ENCODE measurements at places on chromosomes 1 and 21. TPM values are rescaled to one million over a fixed set of nuclear protein-coding genes. Genes with fewer than 3 reads are reported as not detected.

TTC24 gene
- total RNA-seq = not detected

RPE65 gene
- total RNA-seq = 0.14 TPM

GRCh38 chr1:182236651-182237077 lies 154.9 kb downstream of the GLUL start:
- DNase-seq = no peak

DNA sequence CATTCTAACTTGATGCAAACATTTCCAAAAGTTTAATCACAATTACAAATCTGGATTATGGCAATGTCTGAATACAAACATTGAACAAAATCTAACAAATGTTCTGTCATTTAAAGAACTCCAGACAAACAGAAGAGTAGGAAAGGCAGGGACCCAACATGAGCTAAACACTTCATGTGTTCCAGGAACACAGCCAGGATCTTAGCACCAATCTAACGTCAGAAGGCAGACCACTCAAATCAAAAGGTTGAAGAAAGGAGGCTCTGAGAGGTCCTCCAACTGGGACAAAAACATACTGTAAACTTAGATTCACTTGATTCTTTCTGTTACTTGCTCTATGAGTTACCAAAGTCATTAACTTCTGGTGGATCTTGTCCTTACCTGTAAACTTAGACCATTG lies 374.0 kb downstream of the NEGR1 start:
- DNase-seq = no peak

DNA sequence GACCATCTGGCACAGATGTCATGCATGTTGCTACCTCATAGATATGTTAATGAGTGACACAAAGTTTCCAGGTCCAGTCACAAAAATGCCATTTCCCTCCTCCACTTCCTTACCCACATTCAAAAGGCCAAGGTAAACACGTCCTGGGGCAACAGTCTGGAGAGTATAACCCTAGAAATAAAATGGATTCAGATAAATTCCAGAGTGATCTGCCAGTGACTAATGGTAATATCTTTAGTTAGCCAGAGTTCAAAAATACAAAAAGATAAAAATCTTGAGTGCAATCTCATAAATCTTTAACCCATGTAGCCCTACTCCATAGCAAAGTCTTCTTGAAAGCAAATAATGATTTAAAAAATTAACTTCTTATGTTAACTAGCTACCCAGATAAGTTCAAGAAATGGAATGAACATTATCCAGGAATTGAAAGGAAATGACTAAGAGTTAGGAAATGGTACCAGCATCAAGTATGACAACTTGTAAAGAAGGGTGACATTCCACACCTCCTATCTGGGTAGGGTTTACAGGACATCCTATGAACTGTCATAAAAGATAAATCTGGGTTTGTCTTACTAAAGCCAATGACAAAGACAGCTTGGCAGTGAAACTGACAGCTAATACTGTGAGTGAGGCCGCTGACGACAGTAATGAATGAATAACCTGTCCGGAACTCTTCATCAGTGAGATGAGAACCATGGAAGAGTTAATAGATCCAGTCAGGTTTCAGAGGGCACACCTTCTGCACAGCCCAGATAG lies 18.1 kb downstream of the RGS2 start:
- DNase-seq = no peak

DNA sequence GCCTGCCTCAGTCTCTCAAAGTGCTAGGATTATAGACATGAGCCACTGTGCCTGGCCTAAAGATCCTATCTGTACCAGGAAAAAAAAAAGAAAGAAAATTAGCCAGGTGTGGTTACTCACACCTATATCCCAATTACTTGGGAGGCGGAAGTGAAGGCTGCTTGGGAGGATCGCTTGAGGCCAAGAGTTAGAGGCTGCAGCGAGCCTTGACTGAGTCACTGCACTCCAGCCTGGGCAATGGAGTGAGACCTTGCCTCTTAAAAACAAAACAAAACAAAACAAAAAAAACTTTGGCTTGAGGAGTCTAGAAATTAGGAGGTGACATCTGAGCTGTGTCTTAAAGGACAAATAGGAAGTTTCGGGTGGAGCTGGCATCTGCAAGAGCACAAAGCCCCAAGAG lies 38.7 kb upstream of the KIF26B start:
- DNase-seq = no peak

GRCh38 chr1:47940326-47940725 lies 56.9 kb downstream of the TRABD2B start:
- DNase-seq = no peak

DNA sequence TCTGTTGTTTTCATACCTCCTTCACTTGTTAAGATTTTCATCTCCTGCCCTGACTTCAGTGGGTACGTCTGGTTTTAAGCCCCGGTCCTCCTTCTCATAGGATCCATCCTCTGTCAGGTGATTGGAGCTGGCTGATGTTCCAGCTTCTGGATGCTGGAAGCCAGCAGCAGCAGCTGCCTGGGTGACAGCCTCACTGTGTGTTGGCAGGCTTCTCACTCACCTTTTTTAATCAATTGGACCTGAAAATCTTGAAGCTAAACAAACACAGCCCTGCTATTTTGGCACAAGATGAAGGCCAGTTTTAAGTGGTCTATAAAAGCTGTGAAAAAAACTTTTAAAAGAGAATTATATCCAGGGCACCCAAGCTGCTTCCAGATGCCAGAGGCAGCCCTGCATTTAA lies 181.0 kb downstream of the DISC1 start:
- DNase-seq = no peak

DNA sequence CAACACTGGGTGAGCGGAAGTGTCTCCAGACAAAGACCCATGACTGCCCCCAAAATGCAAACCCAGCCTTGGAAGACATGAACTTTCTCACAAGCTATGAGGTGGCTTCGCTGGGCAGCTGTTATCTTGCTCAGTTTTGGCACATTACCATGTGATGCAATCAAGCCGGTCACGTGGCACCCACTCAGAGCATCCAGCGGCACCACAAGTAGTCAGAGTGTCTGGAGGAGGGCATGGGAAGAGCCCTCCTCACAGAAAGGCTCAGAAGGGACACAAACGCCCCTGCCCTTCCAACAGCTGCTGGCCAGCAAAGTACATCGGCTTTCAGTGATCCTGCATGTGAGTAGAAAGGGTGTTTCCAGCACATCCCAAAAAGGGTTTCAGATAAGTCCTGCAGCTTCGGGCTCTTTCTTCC lies 145.5 kb upstream of the IRF2BP2 start:
- no peak for DNase-seq

DNA sequence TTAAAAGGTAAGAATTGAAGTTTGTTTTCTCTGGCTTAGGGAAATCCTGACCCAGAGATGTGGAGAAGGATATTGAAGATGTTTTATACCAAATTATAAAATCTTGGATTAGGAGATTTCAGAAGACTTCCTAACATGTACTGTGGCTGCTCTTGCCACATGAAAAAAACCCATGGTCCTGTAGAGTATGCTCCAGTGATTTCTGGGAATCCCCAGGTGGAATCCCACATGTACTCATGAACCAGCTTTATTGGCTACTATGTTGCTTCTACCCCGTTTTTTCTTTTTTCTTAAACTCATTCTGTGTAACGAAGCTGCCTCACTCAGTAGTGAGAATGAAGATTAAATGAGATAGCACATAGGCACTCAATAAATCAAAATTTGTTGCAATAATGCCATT lies 132.7 kb upstream of the SGIP1 start:
- DNase-seq = no peak

- no peak for DNase-seq
Observed at GRCh38 chr1:38786040-38786436, 73.5 kb downstream of the RRAGC start.

- DNase-seq = no peak
Observed at GRCh38 chr1:246012341-246012740, 494.7 kb downstream of the SMYD3 start.

DNA sequence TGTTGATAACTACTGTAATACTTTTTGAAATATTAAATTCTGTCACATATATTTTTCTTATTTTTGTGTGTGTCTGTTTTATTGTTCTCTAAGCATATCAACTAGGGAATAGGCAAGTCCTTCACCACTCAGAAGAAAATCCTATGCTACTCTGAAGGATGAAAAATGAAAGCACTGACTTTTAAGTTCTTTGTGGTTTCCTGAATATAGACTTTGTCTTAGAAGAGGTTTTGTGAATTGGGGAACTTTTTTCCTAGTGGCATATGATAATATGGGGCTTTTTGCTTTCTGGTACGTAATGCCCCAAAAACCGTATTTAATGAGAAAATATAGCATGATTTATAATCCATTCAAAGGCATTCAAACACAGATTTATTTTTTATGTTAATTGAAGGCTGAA lies 136.0 kb downstream of the SNX7 start:
- no peak for DNase-seq

- no peak for DNase-seq
Observed at GRCh38 chr1:241408170-241408569, 51.2 kb upstream of the RGS7 start.

- no peak for DNase-seq
Observed at GRCh38 chr1:7606096-7606495, 165.0 kb upstream of the VAMP3 start.

- no peak for DNase-seq
Observed at GRCh38 chr1:93757256-93758036, 75.8 kb upstream of the BCAR3 start.

- DNase-seq = no peak
Observed at GRCh38 chr1:74357150-74357549, 122.0 kb downstream of the TNNI3K start.

DNA sequence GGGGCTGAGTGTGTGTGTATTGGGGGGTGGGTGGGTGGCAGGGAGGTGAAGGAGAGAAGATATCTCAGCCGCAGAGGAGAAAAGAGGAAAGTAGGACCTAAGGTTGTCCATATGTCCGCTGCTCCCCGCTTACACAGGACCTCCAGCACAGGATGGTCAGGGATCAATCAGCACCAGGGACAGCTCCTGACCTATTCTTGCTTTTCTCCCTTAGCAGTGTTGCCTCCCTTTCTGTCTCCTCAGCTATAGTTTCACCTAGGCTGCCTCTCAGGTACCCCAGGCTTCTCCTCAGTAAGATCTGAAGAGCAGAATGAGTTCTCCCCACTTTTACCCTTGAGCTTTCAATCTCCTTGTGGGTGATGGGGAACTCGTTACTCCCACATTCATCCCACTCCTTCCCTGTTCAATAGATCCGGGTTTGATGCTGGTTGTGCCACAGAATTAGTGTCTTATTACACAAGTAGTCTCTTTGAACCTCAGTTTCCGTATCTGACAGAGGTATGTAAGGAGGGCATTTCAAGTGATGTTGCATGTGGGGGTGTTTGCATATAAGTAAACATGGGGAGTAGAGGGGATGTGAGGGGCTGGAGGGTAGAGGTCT lies 1.4 kb upstream of the DPH2 start:
- no peak for DNase-seq

DNA sequence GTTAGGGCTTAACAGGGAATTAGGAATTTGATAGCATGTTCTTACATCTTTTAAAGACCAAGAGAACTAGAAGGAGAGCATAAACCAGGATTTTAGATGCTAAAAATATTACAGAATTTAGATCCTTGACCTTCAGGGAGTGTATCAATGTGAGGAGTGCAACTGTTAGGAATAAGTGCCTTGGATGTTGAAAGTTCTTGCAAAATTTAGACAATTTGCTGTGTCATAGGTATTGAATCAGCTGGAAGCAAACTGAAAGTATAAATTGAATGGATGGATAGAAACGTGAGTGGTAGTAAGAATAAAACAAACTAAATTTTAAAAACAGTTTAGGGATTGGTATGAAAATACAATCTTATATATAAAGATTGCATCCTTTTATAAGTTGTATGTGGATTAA lies 27.7 kb downstream of the PPP1R12B start:
- no peak for DNase-seq

DNA sequence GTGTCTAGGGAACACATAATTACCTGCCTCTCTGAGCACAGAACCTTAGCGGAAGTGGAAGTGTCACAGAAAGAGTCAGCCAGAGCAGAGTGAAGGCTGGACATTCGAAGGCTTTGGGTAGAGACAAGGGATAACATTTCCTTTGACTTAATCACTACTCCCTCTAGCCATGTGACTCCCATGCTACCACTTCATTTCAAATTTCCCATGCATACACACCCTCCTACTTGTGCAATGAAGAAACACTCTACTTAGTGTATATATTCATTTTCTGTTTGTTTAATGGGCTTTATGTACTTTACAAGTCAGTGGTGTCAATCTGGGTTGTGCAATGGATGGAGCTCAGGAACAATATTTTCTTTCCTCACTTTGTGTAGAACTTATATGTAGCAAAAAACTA lies 6.9 kb downstream of the ANKRD35 start:
- no peak for DNase-seq

GRCh38 chr1:38284953-38285352 lies 238.4 kb upstream of the POU3F1 start:
- peak; percentile 62 for DNase-seq

- DNase-seq = no peak
Observed at GRCh38 chr21:31107176-31107785, 69.0 kb upstream of the KRTAP19-8 start.

DNA sequence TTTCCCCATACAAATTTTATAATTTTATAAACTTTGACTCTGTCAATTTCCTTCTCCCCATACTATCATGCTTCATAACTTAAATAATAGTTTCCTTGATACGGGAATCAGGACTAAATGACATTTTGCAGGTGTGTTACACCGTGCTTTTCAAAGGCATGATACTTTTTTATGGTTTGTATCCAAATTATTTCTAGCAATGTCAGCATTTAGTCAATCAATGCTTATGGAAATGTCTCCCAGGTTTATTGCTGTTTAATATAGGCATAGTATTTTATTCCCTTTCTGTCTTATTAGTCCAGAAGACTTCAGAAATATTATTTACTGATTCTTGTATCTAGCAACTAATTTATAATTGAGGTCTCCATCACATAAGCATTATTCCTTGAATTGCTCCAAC lies 23.4 kb downstream of the DRAM2 start:
- DNase-seq = no peak

DNA sequence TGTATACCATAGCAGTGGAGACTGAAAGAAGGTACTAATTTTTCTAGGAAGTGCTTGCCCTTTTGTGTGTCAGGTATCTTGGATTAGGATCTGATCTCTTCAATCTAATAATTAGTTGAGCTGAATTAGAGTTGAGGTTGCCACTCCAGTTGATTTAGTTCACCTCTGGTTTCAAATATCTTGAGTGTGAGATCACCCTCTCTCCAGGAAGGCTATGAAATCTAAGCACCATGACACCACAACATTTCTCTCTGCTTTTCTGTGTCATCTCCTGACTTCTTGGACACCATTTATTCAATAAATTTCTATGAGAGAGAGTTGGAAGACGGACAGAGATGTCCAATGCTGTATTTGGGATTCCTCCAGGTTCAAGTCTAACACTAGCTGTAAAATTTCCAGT lies 212.8 kb downstream of the DYRK1A start:
- no peak for DNase-seq

DNA sequence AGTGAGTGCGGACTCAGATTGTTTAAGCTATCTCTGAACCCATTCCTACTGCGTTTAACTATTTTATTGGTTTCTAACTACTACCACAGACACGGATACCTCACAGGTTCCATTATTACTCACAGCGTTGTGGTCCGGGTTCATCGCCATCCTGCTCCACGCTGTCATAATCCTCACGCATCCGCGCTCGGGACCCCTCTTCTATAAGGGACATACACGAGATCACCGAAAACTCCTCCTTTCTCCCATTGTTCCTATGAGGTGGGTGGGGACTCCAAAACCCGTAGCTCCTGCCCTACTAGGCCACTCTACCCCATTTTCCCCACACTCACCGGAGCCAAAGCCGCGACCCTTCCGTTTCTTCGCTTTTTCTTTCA lies 610 bp downstream of the RBM8A start:
- DNase-seq = no peak

Measured in type B pancreatic cell (in vitro differentiated cells).